ENCODE measurements at places on chromosomes 4 and X.

DNA sequence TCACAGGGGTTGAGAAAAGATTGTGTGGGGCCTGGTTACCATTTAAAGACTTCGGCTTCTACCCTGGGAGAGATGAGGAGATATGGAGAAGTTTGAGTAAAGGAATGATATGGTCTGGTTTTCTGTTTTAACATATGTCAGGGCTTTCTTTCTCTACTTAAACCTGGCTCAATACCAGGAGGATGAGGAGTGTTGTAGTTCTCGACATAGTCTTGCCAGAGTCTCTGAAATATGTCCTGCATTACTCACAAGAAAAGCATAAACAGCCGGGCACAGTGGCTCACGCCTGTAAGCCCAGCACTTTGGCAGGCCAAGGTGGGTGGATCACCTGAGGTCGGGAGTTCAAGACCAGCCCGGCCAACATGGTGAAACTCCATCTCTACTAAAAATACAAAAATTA lies 16.4 kb upstream of the ACE2 start:
- no peak for DNase-seq

DNA sequence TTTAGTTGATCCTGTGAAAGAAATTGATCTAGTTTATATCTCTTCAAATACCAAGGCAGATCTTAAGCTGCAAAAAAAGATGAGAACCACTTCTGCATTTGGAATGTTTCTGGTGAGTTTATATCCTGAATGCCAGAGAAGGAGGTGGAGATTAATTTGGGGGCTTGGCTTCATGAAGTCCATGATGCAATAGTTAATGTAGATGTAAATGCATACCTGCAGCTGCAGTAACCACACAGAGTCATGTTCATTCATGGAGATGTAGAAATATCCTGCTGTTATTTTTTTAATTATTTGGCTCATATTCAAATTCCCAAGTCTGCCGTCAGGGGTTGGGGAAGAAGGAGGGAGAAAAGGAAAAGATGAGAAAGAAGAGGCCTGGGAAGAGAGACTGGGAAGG lies at the start of gene SULT1E1:
Gene SULT1E1, minus strand, starts transcription at position 94 of the 400 bp plus-strand sequence. CDS start 2,501 bp downstream, outside the sequence.
- no peak for DNase-seq

GRCh38 chrX:152165033-152165743 lies 26.8 kb upstream of the MAGEA10 start:
- DNase-seq, result no peak

- DNase-seq, result no peak
Measured at GRCh38 chr4:18754180-18754579, 732.6 kb upstream of the LCORL start.

- no peak for DNase-seq
Measured at GRCh38 chr4:10253765-10254164, 137.2 kb upstream of the WDR1 start.

DNA sequence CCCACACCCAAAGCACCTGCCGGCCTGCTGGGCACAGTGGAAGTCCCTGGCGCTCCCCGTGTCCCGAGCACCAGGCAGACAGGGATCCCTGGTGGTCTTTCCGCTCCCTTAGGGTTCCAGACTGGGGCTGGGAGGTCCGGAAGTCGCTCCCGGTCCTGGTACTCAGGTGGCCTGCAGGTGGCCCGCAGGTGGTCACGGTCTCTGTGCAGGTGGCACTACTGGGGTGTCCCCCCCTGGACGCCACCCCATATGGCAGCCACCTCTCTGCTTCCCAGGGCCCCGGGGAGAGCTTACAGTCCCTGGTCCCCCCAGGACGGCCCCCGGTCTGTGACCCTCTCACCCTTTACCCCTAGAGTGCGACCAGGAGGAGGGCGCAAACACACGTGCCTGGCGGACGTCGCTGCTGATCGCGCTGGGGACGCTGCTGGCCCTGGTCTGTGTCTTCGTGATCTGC lies 13.6 kb downstream of the SLC25A6 start:
- DNase-seq, result no peak

- DNase-seq, result no peak
Measured at GRCh38 chr4:155001251-155001650, 207.2 kb upstream of the NPY2R start.

GRCh38 chr4:8537041-8537461 lies 43.1 kb upstream of the GPR78 start:
- DNase-seq, result no peak

- no peak for DNase-seq
Measured at GRCh38 chr4:98577956-98578355, 80.5 kb downstream of the TSPAN5 start.

DNA sequence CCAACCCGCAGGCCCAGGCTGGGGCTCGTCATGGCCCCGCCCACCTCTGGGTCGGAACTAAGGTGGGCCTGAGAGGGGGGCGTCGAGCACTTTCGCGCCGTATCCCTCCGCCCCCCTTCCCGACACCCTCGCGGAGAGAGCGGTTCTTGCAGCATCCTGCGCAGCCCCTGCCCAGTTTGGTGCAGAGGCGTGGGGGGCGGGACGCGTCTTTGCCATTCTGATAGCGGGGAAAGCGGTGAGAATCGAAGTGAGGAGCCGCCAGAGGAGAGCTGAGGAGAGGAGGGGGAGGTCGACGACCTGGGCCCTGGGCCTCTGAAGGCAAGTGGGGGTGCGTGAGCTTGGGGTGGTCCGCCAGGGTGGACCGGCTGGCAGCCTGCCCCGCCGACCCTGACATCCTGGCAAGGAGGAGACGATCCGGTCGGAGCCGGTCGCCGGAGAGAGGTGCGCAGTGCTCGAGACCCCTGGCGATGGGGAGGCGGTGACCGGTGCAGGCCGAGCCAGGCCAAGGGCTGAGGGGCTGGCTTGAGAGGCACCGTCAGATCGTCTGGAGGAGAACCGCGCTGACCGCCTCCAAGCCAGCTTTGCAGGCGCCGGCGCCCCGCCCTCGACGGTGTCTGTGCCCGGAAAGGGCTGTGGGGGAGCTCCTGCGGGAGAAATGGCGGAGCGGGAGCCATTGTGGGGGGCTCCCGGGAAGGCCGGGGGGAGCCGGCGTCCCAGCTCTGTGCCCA lies 25.5 kb downstream of the GPRASP3 start:
- DNase-seq, result no peak

DNA sequence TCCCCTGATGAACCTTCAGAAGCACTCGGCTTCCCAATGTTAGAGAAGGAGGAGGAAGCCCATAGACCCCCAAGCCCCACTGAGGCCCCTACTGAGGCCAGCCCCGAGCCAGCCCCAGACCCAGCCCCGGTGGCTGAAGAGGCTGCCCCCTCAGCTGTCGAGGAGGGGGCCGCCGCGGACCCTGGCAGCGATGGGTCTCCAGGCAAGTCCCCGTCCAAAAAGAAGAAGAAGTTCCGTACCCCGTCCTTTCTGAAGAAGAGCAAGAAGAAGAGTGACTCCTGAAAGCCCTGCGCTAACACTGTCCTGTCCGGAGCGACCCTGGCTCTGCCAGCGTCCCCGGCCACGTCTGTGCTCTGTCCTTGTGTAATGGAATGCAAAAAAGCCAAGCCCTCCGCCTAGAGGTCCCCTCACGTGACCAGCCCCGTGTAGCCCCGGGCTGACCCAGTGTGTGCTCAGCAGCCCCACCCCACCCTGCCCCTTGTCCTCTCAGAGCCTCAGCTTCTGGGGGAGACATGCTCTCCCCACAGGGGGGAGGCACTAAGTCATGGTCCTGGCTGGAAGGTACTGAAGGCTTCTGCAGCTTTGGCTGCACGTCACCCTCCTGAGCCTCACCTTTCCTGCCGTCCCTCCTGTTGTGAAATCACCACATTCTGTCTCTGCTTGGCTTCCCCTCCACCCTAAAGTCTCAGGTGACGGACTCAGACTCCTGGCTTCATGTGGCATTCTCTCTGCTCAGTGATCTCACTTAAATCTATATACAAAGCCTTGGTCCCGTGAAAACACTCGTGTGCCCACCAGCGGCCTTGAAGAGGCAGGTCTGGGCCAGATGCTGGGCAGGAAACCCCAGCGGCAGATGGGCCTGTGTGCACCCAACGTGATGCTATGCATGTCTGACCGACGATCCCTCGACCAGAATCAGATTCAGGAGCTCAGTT lies 34.7 kb downstream of the NOP14 start:
- DNase-seq, result no peak

- no peak for DNase-seq
Measured at GRCh38 chrX:33062041-33062440, 149.3 kb downstream of the DMD start.

- no peak for DNase-seq
Measured at GRCh38 chr4:151922811-151923210, 162.0 kb upstream of the GATB start.

- DNase-seq, result peak; percentile 62
Measured at GRCh38 chrX:47380268-47380667, 9.9 kb downstream of the ZNF157 start.

GRCh38 chr4:119172223-119172622 lies 36.6 kb downstream of the MYOZ2 start:
- no peak for DNase-seq

- DNase-seq, result no peak
Measured at GRCh38 chr4:85867271-85867670, 392.3 kb downstream of the ARHGAP24 start.

GRCh38 chrX:1778817-1779216 lies 164.0 kb downstream of the ASMT start:
- no peak for DNase-seq

DNA sequence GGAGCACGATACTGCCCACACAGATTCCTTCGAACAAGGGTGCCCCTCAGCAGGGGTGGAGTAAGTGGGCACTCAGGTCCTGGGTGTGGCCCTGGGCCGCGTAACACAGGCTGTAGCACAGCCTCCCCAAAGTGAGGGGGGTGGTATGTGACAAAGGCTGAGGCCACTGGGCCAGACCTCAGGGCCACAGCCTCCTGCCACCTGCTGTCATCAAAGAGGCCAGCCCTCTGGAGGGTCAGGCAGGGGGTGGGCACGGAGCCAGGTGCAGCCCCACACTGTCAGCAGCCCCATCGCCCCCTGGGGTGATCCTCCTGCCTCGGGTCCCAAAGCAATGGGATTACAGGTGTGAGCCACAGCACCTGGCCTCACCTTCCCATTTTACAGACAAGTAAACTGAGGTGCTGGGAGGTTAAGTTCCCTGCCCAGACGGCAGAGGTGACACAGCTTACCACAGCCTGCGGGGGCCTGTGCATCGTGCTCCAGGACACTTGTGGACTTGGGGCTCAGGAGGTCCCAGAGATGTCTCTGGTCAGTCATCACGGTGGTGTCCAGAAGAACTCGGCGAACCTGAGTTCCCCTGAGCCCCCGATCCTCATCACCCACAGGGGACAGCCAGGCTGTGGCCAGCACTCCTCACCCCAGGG lies 27.5 kb upstream of the MXD4 start:
- no peak for DNase-seq

DNA sequence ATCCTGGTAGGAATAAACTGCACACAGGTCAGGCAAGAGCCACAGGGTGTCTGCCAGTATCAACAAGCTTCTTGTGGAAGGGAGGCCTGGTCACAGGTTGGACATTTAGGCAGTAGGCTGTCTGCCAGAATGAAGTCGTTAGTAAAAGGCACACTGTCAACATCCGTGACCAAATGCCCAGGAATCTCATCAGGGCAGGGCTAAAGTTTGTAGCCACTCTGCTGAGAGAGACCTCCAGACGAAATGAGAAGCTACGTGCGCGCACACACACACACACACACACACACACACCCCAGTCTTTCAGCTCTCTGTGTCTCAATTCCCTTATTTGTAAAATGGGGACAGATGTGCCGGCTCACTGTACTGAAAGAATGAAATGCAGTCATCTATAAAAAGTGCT lies 408.7 kb upstream of the ZFP42 start:
- DNase-seq, result no peak

- DNase-seq, result peak; percentile 6
Measured at GRCh38 chrX:46803140-46803539, 33.7 kb upstream of the RP2 start.

- no peak for DNase-seq
Measured at GRCh38 chr4:166252487-166253402, 379.7 kb downstream of the TLL1 start.

GRCh38 chr4:86223472-86223871 lies 136.4 kb downstream of the MAPK10 start:
- no peak for DNase-seq

All from CD4-positive, alpha-beta T cell (primary cell).